Thoracic aorta (tissue), 2 donors: ENCODE measurements at places on chromosomes 13 and 19.

GRCh38 chr13:112161521-112162301 lies 94.8 kb downstream of the SOX1 start:
- DNase-seq: no peak

GRCh38 chr13:81916461-81916860 lies 1575.5 kb upstream of the SPRY2 start:
- DNase-seq: no peak

- DNase-seq: no peak
These were observed 257.7 kb downstream of the SLITRK6 start for GRCh38 chr13:85541476-85541875.

- no peak for DNase-seq
These were observed 77.6 kb downstream of the KDM4B start for GRCh38 chr19:5046339-5047039.

DNA sequence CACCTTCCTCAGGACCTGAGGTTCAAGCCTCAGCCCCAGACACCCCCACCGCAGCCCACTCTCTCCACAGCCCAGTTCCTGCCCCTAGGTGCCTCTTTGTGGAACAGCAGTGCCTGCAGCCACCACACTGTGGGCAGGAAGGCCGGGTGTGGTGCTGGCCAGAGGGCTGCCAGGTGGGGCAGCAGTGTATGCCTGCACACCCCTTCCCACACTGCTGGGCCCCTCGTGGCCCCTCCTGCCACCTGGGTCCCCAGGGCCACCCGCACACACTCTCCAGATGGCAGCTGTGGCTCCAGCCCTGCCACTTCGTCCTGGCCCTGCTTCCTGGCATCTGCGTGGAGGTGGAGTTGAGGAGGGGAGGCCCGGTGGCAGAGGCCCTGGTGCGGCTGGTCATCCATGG lies 35.1 kb downstream of the HPN start:
- no peak for DNase-seq

- DNase-seq: no peak
These were observed 14.7 kb downstream of the TECR start for GRCh38 chr19:14544047-14544446.

GRCh38 chr13:91144054-91144453 lies 203.4 kb upstream of the MIR17HG start:
- DNase-seq: no peak

DNA sequence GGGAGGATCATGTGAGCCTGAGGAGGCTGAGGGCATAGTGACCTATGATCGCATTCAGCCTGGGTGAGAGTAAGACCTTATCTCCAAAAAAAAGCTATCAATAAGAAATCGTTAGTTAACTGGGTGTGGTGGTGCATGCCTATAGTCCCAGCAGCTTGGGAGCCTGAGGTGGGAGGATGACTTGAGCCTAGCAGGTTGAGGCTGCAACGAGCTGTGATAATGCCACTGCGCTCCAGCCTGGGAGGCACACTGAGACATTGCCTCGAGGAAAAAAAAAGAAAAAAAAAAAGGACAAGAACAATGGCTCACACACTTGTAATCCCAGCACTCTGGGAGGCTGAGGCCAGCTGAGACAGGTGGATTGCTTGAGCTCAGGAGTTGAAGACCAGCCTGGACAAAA lies 16.2 kb downstream of the PSPC1 start:
- no peak for DNase-seq

DNA sequence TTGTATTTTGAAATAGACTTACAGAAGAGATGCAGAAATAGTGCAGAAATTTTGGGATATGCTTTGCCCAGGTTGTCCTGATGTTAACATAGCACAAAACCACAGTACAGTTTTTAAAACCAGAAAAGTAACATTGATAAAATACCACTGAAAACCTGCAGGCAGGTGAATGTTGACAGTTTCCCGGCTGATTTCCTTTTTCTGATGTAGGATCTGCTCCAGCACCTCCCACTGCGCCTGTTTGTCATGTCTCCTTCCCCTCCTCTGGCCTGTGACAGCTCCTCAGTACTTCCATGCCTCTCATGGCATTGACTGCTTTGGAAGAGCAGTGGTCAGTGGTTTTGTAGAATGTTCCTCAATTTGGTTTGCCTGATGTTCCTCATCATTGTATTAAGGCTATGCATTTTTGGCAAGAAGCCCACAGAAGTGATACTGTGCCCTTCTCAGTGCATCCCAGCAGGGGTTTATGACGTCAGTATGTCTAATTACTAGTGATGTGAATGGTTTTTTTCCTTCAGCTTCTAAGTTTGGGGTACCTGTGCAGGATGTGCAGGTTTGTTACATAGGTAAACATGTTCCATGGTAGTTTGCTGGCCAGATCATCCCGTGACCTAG lies 31.0 kb downstream of the TDRD12 start:
- no peak for DNase-seq

DNA sequence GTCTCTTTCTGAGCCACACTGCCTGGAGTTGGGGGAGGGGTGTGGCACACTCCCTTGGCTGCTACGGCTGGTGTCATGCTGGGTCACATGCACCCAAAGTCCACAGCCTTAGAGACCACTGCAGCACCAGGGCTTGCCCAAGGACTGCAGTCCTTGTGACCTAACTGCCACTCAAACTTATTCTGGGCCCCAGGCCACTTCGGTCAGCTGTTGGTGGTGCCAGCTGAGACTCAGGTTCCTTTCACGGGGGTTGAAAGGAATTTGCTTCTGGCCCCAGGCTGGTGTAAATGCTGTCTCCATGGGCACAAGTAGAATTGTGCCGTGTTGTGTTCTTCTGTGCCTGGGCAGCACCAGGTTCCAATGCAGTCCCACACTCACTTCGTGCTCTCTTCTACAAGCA lies 9.5 kb upstream of the VN1R1 start:
- DNase-seq: no peak

DNA sequence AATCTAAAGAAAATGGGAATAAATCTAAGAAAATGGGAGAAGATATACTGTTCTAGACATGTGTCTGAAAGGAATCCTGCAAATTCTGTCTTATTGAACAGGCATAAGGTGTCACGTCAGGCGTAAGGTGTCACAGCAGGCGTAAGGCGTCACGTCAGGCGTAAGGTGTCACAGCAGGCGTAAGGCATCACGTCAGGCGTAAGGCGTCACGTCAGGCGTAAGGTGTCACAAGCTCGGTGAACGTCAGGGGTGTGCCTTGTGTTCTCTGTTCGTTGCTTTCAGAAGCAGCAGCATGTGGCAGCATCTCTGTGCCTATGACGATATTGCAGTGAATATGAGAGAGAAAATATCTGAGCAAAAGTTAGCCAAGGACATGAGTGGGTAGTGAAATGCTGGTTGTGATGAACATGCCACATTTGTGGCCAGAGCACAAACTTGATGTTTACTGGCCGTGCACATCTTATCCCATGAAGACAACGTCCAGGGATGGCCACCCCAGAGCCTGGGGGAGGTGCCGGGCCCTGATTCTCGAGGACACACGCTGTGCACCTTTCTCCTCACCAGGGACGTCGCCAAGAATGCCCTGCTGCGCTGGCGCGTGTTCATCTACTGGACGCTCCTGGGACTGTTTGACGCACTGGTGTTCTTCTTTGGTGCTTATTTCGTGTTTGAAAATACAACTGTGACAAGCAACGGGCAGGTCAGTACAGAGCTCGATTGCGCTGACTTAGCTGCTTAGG lies 107.0 kb upstream of the MCF2L start:
- no peak for DNase-seq

DNA sequence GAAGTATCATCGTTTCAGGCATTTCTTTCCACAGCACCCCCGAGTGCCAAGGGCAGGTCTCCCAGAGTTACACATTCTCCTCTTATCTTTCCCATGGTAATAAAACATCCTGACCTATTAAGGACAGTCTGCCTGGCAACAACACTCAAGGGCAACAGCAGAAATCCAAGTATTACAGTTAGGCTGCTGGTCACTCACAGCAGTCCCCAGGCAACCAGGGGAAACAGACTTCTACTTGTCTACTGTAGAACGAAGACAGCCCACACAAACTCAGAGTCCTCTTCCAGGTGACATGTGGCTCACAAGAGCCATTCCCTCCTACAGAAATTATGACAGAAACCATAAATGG lies 24.3 kb downstream of the RCBTB1 start:
- no peak for DNase-seq

DNA sequence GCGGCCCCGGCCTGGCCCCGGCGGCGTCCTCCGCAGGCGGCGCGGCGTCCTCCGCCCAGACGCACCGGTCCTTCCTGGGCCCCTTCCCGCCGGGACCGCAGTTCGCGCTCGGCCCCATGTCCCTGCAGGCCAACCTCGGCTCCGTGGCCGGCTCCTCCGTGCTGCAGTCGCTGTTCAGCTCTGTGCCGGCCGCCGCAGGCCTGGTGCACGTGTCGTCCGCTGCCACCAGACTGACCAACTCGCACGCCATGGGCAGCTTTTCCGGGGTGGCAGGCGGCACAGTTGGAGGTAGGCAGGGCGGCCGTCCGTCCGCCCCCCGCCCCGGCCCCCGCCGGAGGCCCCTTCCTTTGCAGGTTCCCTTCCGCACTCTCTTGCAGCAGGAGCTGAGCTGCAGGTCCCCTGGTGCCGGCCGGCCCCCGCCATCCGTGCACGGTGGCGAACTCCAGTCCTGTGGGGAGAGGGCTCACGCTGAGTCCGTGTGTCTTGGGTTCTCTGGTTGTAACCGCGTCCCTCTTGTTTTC lies 9.2 kb downstream of the PLEKHJ1 start:
- no peak for DNase-seq

- no peak for DNase-seq
These were observed 118.8 kb downstream of the MIPEP start for GRCh38 chr13:23770428-23770827.

DNA sequence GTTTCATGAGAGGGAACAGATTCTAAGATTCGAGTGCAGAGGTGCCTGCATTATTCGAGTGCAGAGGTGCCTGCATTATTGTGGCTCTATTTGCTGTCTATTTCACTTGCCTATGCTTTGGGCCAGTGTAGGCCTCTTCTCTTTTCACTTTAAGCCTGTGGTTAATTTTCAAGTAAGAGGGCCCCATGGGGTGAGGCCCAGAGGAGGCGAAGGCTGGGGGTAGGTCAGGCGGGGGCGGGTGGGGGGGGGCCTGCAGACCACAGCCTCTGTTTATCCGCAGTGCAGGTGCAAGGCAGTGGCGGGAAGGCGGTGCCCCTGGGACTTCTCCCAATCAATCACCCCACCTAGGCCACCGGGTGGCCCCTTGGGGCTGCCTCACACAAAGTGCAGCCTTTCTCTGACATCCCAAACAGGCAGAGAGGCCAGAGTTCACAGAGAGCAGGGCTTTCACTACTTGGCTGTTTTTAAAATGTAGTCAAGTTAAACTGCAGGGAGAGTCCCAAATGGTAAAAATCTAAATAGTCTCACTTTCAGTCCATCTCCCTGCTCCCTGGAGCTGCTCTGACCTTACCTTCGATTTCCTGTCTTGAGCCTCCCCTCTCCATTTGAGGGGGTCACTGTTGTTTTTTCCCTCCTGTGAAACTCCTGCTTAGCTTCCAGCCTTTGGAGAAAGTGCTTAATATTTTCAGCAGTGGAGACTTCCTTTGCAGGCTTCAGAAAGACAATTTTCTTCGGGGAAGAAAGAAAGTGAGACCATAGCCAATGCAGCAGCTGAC lies 249.0 kb downstream of the DLEU7 start:
- DNase-seq: no peak

DNA sequence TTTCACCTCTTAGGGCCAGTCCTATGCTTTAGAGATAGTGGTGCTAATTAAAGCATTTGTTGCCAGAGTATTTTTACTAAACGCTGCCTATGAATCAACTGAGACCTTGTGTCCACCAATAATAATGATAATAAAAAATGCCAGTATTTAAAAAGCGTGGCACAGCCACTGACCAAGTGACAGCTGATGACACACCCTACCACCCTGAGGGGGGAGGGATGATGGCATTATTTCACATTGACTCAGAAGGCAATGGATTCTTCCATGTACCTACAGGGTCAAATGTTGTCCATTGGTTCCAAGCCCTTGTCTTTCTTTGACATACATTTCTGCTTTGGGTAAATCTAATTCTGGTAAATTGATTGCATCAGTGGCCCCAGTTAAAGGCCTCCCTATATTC lies 384.4 kb downstream of the DLEU7 start:
- DNase-seq: no peak

GRCh38 chr13:113860051-113860664 lies 3.7 kb downstream of the GAS6 start:
- DNase-seq: no peak

GRCh38 chr19:1273263-1274041 lies 1.9 kb upstream of the FAM174C start:
- DNase-seq: no peak

DNA sequence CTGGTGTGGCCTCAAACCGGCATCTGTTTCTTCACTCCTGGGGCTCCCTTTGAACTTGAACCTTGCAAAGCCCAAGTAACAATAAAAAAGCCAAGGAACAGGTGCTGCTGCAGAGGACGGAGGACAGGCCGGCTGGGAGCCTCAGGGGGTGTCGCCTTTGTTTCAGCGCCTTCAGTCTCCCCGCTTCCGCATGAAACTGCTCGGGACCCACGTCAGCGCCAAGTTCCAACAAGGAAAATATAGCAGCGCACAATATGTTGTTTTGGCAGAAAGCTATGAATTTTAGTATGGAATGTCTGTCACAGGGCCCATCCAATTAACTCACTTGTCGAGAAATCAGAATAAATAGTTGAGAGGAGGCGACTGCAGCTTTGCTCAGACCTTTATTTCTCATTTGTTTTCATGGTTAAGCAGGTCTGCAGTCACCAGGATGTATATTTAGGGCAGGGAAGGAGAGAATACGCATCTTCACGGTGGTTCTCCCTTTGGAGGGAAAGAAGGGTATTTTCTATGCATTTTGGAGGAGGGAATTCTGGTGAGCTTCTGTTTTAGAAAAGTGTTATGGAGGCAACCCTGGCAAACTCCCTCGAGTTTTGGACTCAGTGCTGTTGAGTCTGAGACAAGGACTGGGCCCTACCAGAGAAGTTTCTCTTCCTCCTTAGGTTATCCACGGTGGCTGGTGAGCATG lies 34.3 kb upstream of the MEDAG start:
- DNase-seq: no peak

- DNase-seq: no peak
These were observed 1.5 kb downstream of the TTC9B start for GRCh38 chr19:40216777-40217026.

DNA sequence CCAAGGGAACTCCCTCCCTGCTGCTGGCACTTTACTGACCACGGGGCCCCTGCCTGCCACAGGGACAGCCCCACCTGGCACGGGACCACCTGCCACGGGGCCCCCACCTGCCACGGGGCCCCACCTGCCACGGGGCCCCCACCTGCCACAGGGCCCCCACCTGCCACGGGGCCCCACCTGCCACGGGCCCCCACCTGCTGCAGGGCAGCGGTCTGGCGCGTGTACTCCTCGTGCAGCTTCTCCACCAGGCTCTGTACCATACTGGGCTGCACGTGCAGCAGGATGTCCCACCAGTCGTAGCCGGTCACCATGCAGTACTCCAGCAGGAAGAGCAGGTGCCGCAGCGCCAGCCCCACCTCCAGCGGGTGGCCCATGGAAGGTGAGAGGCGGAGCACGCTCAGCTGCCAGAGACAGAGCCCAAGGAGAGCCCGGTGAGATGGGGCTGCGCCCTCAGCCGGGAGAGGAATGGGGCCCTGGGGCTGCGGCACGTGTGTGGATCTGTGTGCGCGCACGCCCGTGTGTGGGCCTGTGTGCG lies 16.1 kb downstream of the MED16 start:
- DNase-seq: no peak
